ENCODE measurements at places on chromosomes 11 and 22.
A peak's percentile ranks its signal among the peaks of the same experiment; 100 is the strongest.

DNA sequence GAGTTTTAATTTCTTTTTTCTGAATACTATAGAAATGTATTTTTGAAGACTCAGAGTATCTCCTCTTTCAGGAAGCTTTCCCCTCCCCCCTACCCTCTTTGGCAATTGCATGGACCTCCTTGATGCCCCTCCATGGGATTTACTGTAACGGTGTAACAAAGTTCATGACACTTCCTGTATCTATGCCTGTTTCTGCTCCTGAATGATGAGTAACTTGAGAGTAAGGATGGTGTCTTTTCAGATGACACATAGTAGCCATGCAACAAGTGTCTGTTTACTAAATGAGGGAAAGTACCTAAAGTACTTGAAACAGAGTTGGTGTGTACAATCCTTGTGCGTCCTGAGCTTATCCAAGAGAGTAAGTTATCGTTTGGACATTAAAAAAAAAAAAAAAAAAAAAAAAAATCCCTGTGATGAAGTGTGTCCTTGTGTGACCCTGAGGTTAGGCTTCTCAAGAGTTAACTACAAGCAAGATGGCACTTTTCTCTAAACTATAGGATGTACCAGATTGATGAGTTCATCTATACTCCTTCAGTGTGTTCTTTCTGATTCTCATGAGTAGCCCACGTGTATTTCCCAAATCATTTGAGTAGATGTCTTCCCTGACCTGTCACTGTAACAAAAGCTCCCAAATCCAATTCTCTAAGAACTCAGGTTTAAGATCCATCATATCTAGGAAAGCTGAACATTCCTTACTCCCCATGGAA lies 7.4 kb downstream of the ETS1 start:
- DNase-seq, result no peak

GRCh38 chr22:22687638-22688500 lies 43.5 kb downstream of the GGTLC2 start:
- DNase-seq, result peak; percentile 60

DNA sequence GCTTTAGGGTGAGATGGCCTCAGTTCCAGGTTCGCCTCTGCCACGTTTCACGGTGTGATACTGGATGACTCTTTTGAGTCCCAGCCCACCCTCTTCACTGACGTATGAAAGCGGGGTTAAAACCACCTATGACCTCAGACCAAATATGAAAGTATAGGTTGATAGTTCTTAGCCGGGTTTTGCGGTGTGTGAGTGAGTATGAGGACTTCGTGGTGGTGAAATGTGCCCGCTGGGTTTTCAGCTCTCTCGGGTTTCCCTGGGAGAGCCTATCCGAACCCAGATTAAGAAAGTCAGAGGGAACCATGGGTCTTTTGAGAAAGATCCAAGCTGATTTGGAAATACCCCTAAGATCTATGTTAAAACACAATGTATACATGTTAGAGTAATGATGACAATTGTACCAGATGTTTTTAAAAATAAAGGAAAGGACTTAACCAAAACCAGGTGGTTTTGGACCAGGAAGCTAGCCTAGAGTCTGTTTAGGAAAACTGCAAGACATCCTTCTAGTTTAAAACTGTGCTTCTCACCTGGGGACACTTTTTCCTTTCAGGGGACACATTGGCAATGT lies 25.8 kb upstream of the ST3GAL4 start:
- DNase-seq, result no peak

GRCh38 chr11:2903672-2904011 lies 18.1 kb upstream of the CDKN1C start:
- DNase-seq, result no peak

- no peak for DNase-seq
Measured at GRCh38 chr11:73217131-73217809, 811 bp upstream of the P2RY2 start.

- no peak for DNase-seq
Measured at GRCh38 chr11:86938203-86938899, 16.8 kb downstream of the FZD4 start.

- no peak for DNase-seq
Measured at GRCh38 chr22:32465661-32466060, 1.4 kb upstream of the BPIFC start.

DNA sequence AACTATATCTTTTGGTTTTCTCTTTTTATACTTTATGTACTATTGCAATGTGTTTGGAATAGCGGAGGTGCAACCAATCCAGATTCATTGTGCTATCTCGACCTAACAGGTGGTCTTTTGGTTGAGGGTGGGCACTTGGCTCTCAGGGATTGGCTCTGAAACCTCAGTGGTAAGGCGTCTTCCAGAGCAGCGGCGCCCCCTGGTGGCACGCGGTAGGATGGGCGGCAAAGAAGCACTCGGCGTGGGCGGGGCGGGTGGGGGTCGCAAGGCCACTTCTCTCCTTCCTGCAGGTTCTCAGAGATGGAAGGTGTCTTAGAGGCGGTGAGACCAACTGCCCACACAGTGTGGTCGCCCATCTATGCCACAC lies 19.2 kb upstream of the PLET1 start:
- DNase-seq, result peak; percentile 78

DNA sequence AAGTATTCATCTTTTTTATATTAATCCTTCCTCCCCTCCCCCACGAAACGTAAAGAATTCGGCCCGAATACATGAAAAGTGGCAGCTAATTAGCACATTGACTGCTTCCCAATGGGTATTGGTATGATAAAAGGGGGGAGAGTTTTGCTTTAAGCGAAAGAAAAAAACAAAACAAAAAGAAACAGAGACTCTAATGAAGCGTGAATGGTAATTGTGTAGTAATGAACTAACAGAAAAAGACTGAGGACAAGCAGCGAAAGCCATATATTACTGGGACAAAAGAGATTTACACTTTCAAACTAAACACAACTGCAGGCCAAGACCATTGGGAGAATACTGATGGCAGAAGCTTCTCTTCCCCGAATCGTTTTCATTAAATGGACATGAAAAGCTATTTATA lies 2.5 kb downstream of the DBX1 start:
- no peak for DNase-seq

All from activated naive CD4-positive, alpha-beta T cell treated with anti-CD3 and anti-CD28 coated beads, Interleukin-2, amount 10 ng/mL, durations not matched to agents 7 days and 5 days (primary cell).